ENCODE measurements at places on chromosomes 6 and 20. TPM values are rescaled to one million over a fixed set of nuclear protein-coding genes. Genes with fewer than 3 reads are reported as not detected.
A peak's percentile ranks its signal among the peaks of the same experiment; 100 is the strongest.

The C4B gene
- 2.2 TPM for total RNA-seq

The GGTLC1 gene
- total RNA-seq: not detected

The KIFC1 gene
- 21.8 TPM for total RNA-seq

The WFDC10B gene
- not detected for total RNA-seq

The LY6G6F gene
- not detected for total RNA-seq

The TCF15 gene
- not detected for total RNA-seq

The PNISR gene
- total RNA-seq: 34.4 TPM

The MYLK4 gene
- total RNA-seq: 0.24 TPM

The CLPSL1 gene
- total RNA-seq: not detected

The BTNL2 gene
- not detected for total RNA-seq

The NMBR gene
- total RNA-seq: not detected

The ADGRG6 gene
- 134 TPM for total RNA-seq

DNA sequence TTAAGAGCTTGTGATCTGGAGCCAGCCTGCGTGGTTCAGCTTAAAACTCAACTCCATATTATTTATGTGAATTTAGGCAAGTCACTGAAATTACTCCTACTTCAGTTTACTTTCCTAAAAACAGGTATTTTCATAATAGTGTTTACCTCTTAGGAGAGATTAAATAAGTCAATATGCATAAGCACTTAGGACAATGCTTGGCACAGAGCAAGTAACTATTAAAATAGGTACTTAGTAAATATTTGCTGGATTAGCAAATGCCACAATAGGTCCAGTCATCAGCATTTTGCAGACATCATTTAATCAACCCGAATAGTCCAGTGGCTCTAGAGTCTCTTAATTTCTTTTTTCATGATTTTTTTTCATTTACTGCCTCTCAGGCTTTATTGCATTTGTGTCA is 78.6 kb upstream of the PTPRK start:
- no peak for DNase-seq

DNA sequence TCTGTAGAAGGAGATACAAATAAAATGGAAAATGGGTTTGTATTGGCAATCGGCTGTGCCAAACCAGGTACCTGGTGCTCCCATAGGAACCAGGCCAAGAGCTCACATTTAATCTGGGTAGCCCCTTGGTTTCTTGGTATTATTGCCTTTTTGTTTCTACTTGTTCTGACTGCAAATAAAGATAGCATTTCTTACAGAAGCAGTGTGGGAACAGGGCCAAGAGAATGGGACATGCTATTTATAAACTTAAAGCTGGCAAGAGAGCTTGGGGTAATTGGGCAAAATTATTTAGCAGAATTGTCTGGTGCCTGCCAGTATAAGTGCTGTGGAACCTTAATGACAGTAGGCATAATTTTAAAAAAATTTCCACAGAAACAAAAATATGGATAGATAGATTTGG is 113.5 kb upstream of the GLP1R start:
- no peak for DNase-seq

DNA sequence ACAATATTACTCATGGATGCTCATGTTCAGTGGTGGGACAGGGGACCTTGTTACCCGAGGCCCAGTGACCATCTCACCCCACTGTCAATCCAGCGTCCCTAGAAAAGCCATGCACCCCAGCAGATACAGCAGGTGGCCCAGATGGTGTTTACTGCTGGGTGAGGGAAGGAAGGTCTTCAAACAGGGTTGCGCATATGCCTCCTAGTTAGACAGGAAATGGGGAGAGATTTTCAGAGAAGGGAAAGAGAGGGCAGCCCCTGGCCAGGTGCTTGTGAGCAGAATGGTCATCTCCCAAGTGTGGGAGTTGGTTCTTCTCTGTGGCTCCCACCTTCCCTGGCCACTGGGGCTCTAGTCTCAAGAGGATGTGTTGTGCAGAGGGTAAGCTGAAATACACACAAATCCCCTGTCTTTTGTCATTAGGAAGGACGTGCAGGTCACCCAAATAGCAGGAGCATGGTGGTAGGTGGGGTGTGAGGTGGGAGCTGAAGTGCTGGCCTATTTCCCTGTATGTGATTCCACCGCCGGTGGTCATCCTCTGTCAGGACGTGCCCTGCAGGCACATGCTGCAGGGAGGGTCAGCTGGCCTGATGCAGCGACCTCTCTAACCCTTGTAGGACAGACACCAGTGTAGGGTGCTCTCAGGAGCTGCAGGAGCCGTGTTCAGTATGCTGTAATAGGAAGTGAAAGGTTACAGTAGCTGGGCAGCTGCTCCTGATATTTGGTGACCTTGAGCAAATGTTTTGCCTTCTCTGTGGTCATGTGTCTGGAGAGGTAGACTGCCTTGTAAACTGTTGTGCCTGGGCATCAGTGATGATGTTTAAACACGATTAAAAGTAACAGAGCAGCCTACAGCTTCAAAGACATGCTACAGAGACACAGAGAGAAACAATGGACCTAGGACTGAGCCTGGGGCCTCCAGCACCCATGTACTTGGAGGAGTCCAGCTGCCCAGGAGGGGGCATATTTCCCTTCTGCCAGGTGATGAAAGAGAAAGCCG is 3.2 kb upstream of the CST3 start:
- no peak for DNase-seq

- DNase-seq: no peak
These were observed 9.0 kb downstream of the EEF1A1 start for GRCh38 chr6:73511796-73512195.

DNA sequence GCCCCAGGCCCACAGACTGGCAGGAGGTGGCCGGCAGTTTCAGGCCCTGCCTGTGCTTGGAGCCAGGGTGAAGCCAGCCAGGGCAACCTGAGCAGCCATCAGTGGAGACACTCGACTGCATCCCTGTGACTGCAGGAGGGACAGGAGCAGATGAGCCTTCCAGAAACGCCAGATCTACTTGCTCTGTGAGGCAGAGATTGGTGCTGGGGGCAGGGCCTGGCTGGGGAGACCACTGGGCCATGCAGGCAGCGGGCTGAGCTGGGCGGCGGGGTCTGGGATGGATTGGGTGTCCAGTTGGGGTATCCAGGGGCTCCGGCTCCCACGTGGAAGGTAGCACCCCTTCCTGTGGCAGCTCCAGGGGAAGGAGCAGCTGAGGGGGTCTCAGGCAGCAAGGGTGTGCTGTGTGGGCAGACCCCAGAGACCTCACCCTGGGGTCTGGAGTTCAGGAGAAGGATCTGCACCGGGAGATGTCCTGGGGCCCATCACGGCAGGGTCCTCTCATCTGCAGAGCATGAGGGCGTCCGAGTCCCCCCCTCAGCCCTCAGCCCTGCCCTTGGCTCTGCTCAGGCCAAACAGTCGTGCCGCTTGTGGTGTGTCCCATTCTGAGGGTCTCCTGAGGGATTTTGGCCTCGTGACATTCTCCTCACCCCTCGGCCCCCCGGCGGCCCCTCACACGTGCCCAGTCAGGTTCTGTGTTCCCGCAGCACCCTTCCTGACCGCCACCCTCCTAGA is 334.9 kb downstream of the TAF4 start:
- no peak for DNase-seq

DNA sequence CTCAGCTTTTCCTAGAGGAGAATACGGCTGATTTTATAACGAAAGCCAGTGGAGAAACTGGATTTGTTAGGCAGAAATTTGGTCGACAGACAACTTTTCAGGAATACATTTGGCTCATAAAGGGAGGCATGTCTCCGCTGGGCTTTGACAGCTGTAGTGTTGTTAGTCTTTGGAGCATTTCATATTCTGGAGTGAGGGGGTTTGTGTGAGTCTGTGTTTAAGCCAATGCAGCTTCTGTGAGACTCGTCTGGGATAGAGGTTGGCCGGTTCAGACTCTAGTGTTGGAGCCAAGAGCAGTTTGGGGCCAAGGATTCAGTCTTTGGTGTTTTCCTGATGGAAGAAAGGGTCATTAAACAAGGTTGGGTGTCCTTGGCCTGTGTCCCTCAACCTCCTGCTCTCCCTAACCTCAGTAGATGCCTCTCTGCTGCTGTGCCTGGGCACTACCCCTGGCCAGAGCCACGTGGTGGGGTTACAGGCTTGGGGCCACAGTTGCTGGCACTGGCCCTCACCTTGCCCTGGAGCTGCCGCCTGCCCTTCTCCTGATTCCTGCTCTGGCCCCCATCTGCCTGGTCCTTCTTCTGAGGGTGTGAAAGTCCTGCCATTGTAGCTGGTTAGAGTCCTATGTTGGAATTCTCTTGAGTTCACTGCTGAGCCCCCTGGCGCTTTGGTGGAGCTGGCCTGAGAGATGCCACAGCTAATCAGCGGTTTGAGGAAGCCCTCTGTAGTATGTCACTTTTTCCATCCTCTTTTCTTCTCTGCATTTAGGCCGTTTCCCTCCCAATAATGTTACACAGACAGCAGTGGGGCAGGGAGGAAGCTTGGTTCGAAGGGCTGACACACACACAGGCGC is 6.9 kb downstream of the PTK7 start:
- no peak for DNase-seq

GRCh38 chr20:15991279-15991678 is 582.0 kb downstream of the KIF16B start:
- no peak for DNase-seq

DNA sequence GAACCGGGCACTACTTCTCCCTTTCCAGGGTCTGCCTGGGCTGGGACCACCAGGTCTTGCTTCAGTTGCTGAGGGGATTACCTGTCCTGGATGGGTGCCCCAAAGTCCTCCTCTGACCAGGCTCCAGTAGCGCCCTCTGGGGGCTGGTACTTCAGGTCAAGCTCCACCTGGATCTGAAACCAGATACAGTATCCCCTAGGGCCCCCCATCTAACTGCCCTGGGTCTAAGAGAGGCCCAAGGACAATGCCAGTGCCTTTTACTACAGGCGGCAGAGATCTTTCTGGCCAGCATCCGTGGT is 11.2 kb upstream of the SPAG4 start:
- DNase-seq: peak; percentile 51

DNA sequence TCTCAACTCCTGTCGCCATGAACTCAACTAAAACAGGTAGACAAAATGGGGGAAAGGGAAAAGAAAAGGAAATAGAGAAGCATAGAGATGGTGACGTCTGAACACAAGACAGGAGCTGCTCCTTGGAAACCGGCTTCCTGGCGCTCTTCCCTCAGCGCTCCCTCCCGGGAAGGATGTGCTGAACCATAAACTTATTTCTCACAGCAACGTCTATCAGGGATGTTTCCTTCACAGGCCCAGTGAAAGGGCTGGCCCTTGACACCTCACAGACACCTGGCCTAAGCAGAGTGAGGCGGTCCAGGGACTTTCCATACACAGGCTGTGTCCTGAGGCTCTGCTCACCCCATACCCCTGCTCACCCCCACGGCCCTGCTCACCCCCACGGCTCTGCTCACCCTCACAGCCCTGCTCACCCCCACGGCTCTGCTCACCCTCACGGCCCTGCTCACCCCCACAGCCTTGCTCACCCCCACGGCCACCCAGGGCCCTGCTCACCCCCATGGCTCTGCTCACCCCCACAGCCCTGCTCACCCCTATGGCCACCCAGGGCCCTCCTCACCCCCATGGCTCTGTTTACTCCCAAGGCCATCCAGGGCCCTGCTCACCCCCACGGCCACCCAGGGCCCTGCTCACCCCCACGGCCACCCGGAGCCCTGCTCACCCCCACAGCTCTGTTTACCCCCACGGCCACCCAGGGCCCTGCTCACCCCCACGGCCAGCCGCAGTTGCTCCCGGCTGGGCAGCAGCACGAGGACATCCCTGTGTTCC is 653 bp downstream of the FRMD1 start:
- DNase-seq: no peak

GRCh38 chr6:167479901-167480648 is 155.2 kb downstream of the TTLL2 start:
- DNase-seq: peak; percentile 39

- DNase-seq: peak; percentile 76
These were observed at the start of gene CFAP206 for GRCh38 chr6:87407901-87408720. CFAP206 (plus strand) TSS chr6:87407972; CDS start chr6:87409840, 1,868 bp downstream.

DNA sequence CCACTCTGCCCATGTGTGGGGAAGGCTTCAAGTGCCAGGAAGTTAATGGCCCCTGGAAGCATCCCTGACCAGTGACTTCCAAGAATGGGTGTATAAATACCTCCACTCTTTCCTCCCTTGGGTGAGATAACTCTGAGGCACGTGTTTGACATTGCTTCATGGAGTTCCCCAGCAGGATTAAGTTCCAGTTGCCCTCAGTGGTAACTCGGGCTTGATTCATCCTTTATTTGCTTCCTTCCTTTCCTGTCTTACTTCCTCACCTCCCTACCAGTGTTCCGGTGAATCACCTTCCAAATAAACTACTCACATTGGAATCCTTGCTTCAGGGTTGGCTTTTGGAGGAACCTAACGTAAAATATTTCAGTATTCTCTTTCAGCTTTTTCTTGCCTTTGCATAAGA is 84.6 kb upstream of the JAG1 start:
- no peak for DNase-seq

DNA sequence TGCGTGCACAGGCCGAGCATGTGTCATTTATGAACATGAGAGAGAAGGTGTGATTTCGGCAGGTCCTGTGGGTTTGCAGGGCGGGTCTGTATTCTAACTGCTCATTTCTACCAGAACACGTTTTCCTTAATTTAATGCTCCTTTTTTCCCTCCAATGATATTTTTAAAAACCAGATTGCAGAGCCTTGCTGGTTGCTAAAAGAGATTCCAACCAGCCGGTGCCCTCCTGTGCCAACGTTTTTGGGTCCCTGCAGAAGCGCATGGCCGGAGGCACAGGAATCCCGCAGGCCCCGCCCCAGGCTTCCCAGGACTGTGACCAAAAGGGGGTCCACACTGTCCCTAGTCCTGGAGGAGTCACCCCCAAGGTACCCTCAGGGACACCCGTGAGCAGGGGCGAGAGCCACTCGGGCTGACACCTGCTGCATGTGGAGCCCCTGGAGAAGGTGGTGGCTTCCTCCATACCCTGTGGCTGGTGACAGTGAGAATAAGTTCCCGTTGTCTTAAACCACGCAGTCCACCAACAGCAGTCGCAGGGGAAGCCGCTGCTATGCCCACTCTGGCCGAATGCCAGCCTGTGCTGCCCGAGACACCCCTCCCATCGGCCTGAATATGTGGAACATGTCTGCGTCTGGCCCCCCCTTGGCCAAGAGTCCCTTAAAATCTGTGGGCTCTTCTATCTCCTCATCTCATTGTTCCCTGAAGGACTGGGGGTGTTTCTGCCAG is 15.7 kb upstream of the NTSR1 start:
- no peak for DNase-seq

GRCh38 chr6:134211297-134211696 is 106.6 kb downstream of the SGK1 start:
- no peak for DNase-seq

- DNase-seq: no peak
These were observed 10.3 kb upstream of the CYP24A1 start for GRCh38 chr20:54184071-54184470.

- DNase-seq: no peak
These were observed 112.3 kb upstream of the ESR1 start for GRCh38 chr6:151695156-151695555.

DNA sequence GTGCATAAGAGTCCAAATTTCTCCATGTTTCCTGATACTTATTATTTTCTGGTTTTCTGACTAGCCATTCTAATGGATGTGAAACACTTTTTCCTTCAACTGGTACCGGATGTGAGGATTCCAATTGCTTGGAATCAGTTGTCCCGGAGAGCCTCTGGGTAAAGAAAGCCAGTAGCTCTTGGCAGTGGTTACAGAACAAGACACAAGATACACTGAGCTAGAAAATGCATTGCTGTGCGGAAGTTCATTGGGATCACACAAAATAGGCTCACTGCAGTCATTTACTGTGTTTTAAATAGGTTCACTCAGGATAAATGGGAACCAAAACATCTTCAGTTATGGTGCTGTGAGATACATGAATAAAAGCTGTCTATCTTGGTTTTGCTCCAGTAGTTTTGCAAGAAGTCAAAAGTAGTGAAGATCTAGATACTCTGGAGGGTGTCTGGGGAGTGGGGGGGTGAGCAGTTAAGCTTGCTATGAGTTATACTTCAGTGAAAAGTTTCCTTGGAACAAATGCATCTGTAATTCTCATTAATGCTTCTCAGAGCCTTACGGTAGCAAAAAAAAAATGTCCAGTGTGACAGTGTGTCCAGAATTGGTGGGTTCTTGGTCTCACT is 54.4 kb upstream of the RNF182 start:
- no peak for DNase-seq

Data from SK-MEL-5 (cell line).